Vagina (tissue), 2 donors: ENCODE measurements at places on chromosomes 11 and 22. TPM values are rescaled to one million over a fixed set of nuclear protein-coding genes. Genes with fewer than 3 reads are reported as not detected.

DNA sequence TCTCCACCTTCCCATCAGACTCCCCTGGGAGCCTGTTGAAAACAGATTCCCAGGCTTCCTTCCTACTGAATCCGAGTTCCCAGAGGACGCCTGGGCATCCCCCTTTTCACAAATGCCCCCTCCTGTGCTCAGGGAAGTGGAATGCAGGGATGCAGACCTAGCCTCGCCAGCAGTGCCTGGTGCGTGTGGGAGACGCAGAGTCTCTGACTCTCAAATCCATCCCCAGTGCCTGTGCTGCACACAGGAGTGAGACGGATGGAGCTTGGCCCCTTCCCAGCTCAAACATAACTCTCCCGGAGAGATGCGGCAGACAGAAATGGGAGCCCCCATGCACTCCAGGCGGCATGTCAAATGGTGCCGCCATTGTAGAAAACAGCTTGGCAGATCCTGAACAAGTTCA lies 62.6 kb downstream of the CTTN start:
- no peak overlapping the region for H3K4me3 ChIP-seq
- DNase-seq, result no peak
- no peaks in the 10 kb centered on the region for H3K36me3 ChIP-seq
- H3K4me1 ChIP-seq, result no peaks in the 10 kb centered on the region
- H3K27ac ChIP-seq, result no peak overlapping the region

- H3K27ac ChIP-seq, result no peak overlapping the region
- no peaks in the 10 kb centered on the region for H3K36me3 ChIP-seq
- no peaks in the 10 kb centered on the region for H3K4me1 ChIP-seq
- H3K27me3 ChIP-seq, result no peaks in the 10 kb centered on the region
- H3K4me3 ChIP-seq, result no peak overlapping the region
- DNase-seq, result no peak
These were observed 24.7 kb downstream of the OR8B2 start for GRCh38 chr11:124359566-124359965.

GRCh38 chr11:1643146-1643690 lies 13.6 kb downstream of the KRTAP5-5 start:
- no peaks in the 10 kb centered on the region for H3K27me3 ChIP-seq
- no peaks in the 10 kb centered on the region for H3K36me3 ChIP-seq
- DNase-seq, result no peak
- no peaks in the 10 kb centered on the region for H3K4me1 ChIP-seq

GRCh38 chr11:129458756-129459535 lies 83.3 kb downstream of the BARX2 start:
- no peaks in the 10 kb centered on the region for H3K36me3 ChIP-seq
- H3K4me1 ChIP-seq, result peaks cover 16% of the 10 kb centered on the region
- no peak overlapping the region for H3K4me3 ChIP-seq
- no peak overlapping the region for H3K27ac ChIP-seq
- H3K27me3 ChIP-seq, result no peaks in the 10 kb centered on the region

DNA sequence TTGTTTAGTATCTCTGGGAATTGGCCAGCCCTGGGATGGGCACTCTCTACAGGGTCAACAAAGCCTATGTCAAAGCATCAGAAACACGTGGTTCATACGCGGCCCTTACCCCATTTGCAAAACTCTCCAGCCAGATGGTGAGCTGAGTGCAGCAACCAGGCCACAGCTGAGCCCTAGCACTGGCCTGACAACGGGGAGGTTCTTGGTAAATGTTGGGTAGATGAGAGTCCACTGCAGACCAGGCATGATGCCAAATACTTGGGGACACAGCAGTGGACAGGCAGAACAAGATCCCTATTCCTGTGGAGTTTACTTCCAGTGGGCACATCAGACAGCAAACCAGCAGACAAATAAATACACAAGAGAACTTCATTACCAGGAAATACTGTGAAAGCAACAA lies 172.1 kb upstream of the SYT13 start:
- H3K27me3 ChIP-seq, result no peaks in the 10 kb centered on the region
- no peaks in the 10 kb centered on the region for H3K4me1 ChIP-seq
- H3K27ac ChIP-seq, result no peak overlapping the region
- no peak overlapping the region for H3K4me3 ChIP-seq

DNA sequence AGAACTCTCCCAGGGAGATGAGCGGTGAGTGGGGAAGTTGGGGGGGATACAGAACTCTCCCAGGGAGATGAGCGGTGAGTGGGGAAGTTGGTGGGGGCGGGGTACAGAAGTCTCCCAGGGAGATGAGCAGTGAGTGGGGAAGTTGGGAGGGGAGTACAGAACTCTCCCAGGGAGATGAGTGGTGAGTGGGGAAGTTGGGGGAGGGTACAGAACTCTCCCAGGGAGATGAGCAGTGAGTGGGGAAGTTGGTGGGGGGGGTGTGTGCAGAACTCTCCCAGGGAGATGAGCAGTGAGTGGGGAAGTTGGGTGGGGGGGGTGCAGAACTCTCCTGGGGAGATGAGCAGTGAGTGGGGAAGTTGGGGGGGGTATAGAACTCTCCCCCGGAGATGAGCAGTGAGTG lies 186.5 kb downstream of the SHANK2 start:
- H3K4me1 ChIP-seq, result no peaks in the 10 kb centered on the region
- no peak overlapping the region for H3K27ac ChIP-seq
- no peaks in the 10 kb centered on the region for H3K36me3 ChIP-seq
- DNase-seq, result no peak
- H3K4me3 ChIP-seq, result no peak overlapping the region

DNA sequence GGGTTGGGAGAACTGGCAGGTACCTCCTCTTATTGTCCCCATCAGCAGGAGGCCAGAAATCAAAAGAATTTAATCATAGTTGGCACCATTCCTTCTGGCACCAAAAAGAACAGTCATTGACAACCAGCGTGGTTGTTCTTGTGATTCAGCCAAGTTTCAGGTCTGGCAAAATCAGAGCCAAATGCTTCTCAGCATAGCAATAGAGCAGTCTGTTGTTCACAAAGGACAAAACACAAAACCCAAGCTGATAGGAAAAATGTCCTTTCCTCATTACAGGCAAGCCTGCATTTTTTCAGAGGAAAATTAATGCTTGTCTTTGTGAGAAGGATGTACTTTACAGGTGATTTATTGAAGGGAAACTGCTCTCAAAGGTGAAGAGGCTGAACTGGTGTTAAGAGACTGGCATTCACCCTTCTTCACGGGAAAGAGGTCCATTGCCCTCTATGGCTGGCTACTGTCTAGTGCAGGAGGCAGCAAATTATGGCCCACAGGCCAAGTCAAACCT lies 241.8 kb upstream of the ARHGAP42 start:
- H3K27me3 ChIP-seq, result no peaks in the 10 kb centered on the region
- H3K4me1 ChIP-seq, result no peaks in the 10 kb centered on the region
- no peak for DNase-seq
- no peak overlapping the region for H3K27ac ChIP-seq

Gene P2RX6
- 1.7 TPM for total RNA-seq

Gene GDPD4
- not detected for total RNA-seq

Gene ZNRF3
- total RNA-seq, result 7.9 TPM

Gene NXPE1
- total RNA-seq, result not detected
